ENCODE measurements at places on chromosomes 3 and 15.

DNA sequence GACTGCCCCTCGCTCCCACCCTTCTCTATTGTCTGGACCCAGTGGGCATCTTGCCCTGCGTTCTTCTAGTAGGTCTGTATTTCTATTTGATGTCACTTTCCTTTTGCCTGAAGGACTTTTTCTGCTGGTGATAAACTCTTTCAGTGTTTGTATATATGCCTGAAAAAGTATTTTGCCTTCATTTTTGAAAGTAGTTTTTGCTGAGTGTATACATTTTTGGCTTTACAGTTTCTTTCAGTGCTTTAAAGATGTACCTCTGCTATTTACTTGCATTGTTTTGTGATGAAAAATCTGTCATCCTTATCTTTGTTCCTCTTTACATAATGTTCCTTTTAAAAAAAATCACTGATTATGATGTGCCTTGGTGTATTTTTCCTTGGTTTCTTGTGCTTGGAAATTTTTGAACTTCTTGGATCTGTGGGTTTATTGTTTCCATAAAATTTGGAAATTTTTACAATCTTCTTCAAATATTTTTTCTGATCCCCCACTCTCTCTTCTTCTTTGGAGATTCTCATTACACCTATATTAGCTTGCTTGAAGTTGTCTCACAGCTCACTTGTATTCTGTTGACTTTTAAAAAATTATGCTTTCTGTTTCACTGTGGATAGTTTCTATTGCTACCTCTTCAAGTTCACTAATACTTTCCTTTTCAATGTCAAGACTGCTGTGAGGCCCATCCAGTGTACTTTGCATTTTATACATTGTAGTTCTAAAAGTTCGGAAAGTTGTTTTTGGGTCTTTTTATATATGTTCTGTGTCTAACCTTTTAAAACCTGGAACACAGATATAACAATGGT, 67.8 kb downstream of the RGMA start:
- DNase-seq: no peak

DNA sequence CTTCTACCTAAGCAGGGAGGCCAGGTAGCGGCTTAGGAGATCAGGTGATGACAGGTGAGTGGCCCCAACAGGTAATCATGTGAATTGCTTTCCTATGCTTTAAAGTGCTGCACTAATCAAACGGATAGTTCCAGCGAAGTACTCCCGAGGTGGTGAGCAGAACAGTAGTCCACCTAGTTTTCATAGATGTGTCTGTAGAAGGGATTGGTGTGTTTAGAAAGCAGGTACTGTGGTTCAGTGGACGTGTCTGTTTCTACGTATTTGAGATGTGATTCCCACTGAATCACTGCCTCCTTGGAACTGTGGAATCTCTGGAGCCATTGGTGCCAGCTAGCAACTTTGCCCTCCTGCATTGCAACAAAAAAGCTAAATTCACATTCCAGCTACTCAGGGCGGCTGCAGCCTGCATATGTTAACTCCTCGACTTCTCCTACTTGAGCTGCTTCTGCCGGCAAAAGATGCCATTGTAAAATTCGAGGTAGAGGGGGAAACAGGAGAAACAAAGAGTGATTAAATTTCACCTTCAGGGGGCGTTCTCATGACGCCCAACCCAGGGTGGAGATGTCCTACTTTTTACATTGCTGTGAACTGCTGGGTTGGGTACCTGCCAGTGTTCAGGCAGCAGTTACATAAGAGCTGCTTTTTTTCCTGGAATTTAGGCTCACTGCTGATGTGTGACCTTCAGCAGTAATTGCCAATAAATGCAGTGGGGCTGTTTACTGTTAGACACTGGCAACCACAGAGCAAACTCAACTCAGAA, 227.3 kb downstream of the ITPR1 start:
- DNase-seq: peak; percentile 60

DNA sequence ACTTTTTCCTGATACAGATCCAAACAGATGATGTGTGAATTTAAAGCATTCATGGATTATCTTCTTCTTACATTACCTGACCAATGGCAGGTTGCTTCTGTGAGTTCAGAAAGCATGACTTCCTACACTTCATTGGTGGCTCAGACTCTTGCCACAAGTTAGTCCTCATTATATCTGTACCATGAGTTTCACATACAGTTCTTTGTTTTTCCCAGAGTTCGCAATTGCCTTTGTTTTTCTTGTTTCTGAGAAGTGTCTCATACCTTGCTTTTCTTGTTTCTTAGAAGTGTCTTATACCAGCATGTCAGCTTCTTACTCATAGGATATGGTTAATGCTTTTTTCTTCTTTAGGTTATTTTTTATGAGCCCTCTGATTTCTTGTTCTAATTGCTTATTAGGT, 133.8 kb upstream of the TLE3 start:
- DNase-seq: no peak

DNA sequence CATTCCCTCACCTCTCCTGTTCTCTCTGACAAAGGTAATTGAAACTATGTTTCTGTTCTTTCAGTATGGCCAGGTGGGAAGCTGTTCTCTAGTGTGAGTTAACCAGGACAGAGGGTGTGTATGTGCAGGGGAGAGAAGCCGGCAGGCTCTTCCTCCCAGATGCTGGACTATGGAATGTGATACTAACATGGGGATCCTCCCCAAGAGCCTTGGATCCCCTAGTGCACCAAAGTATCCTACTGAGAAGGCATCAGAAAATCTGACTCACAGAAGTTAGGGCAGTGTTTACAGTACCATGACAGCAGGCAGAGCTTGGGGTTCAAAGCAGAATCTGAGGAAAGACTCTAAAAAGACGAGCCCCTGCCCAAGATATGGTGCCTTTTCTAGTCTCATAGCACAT, 123.1 kb downstream of the APBA2 start:
- no peak for DNase-seq

Measured in CD4-positive, alpha-beta T cell treated with Interleukin-17A for 1 hour (primary cell).